Activated naive CD4-positive, alpha-beta T cell treated with anti-CD3 and anti-CD28 coated beads, Interleukin-2, amount 10 ng/mL, durations not matched to agents 7 days and 5 days (primary cell): ENCODE measurements at places on chromosomes 2 and 18.

DNA sequence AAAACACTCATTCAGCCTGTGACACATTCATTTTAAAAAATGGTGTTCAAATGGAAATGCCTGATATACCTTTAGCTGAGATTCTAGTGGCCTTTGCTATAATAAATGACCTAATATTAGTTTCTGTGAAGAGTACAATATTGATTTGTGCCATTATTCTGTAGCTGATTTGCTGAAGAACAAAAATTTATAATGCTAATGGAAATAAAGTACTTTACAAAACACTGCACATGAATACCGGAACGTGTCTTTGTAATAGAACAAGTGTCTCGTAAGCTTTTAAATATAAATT, 138.7 kb downstream of the WDR7 start:
- DNase-seq, result no peak

GRCh38 chr18:48222118-48222517, 187.1 kb downstream of the ZBTB7C start:
- DNase-seq, result peak; percentile 58

- DNase-seq, result no peak
Observed at GRCh38 chr2:71853858-71854257, 293.8 kb downstream of the CYP26B1 start.

DNA sequence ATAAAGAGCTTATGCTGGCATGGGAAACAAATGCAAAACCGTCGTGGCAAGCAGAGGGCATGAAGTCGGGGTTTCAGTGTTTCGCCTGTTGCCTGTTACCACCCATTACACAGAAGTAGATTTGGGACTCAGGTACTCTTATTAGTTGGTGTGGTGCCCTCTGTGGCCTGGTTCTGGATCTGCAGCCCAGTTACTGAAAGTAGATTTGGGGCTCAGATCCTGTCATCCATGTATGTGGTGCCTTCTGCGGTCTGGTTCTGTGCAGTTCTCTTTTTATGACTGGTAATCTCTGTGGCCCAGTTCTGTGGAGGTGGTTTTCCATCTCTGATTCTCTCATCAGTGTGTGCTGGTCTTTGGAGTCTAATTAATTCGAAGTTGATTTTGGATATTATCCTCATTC, 45.2 kb downstream of the ADNP2 start:
- peak; percentile 64 for DNase-seq

- DNase-seq, result no peak
Observed at GRCh38 chr2:190701586-190701985, 52.7 kb downstream of the NAB1 start.

DNA sequence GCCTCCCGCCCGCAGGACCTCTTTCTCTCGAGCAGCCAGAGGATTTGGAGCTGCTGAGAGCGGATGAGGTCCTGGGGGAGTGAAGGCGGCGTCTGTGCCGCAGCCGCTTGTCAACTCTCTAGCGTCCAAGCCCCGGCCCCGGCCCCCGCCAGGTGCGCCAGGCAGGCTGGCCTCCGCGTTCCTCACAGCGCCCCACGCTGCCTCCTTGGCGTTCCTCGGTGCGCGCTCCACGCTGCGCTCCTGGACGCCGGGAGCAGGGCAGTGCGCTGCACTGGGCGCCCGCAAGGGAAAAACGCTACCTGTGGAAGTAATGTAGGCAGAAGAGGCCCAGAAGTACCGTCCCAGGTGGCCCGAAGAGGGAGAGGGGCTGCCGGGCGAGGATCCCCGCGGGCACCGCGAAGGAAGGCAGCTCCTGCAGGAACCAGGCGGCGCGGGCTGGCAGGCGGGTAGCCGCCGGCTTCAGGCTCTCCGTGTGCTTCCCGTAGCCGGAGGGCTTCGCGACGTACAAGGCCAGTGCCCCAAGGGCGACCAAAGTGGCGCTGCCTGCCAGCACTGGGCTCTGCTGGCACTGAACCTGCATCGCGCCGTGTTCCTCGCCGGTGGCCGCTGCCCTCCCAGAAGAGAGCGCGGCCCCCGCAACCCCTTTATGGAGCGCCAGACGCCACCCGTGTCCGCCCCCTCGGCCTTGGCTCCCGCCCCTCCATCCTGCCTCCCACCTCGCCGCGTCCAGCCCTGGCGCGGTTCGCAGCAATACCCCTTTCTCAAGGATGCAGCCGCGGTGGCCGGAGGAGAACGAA, at the start of gene SRD5A2:
TSS of gene SRD5A2 (minus strand) at position 618 of the 797 bp plus-strand sequence. CDS start at position 580, 38 bp downstream.
- no peak for DNase-seq

DNA sequence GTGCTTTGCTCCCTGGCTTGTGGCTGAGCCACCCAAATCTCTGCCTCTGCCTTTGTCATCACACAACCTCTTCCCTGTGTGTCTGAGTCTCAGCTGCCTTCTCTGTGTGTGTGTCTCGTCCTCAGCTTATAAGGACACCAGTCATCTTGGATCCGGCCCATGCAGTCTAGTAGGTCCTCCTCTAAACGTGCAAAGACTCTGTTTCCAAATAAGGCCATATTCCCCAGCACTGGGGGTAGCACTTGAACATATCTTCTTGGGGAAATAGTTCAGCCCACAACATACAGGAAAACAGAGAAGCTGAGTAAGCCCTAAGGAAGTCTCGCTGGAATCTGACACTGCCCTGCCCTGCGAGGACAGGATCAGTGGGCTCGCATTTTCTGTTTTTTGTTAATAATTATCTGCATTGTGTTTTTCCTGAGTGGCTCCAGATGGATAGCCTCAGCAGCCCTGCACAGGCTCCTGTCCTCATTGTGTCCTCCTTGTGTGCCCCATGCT, 42.1 kb downstream of the MTCL1 start:
- DNase-seq, result no peak

- no peak for DNase-seq
Observed at GRCh38 chr2:45626387-45627221, 15.5 kb upstream of the SRBD1 start.

DNA sequence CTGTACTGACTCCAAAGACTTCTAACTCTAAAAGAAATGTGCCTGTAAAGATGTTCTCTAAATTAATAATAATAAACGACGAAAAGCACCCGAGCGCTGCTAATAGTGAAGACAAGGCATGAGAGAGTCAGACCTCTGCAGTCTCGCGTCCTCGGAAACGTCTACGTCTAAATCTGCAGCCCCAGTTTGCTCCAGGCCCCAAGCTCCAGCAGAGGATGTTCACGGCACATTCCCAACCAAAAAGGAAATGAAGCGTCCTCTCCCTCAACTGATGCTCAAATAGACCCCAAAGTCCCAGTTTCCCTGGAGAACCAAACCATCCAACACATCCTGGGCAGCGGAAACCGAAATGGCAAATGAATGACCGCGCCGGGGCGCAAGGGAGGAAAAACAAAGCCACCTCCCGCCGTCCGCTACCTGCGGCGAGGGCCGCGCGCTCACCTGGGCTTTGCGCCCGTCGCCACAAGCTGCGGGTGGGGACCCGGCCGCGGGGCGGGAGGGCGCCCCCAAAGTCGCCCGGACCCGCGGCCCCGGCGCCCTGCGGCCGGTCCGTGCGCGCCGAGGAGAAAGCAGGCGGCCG, 47.1 kb upstream of the CCDC150 start:
- DNase-seq, result no peak

- DNase-seq, result no peak
Observed at GRCh38 chr2:174575124-174575776, 22.4 kb downstream of the WIPF1 start.

DNA sequence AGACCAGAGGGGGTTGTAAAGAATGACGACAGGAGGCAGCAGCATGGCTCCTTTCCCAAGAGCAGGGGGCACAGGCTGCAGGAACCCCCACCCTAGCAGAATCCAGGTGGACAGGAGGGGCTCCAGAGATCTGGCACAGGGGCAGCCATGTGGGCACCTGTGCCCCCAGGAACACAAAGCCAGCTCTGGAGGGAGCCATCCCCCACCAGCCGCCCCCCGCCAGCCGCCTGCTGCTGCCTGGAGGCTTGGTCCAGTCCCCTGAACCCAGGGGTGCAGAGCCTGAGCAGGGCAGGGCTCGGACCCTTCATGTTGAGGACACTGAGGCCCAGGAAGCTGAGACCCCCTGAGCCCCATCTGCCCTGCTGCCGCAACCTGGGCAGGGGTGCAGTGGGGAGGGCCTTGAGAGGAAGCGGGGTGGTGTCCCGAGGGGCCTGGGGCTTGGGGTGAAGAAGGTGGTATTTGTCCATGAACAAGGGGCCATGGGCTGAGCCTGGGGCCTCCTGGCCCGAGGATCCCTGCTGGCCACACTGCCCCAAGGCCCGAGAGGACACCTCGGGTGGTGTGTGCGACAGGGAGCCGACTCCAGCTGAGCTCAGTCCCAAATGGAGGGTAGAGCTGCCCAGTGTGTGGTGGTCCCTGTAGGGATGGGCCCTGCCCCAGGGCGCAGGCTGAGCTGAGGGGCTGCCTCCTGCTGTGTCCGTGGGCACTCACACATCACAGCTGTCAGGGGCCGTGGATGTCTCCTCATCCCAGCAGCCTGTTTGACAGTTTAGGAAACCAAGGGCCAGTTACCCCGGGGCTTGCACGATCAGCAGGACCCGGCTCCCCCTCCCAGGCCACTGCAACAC, 39.8 kb upstream of the SNED1 start:
- no peak for DNase-seq

DNA sequence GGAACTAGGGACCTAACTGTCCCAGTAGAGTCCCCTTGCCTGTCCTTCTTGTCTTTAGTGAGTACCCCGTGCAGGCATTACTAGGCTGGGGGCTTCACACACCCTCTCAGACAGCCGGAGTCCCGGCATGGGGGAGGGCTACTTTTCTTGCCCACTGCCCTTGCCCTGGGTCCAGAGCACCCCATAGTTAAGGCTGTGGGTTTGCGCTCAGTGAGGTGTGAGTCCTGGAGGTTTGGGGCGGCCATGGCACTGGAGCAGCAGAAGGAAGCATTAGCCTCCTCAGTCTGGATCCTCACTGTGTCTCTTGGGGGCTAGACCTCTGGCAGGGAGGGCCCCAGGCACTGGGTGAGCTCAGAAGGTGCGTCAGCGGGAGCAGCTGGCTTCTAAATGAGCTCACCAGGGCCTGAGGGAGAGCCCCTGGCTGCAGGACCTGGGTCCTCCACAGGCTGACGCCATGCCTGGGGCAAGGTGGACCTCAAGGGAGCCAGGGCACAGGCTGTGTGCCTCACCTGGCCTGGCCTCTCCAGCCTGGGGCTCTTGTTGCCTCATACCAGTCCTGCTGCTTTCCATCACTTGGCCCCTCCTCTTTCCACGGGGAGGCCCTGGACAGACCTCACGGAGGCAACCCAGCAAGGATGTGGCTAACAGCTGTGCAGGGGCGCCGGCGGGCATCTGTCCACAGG, 27.4 kb downstream of the HS6ST1 start:
- no peak for DNase-seq

- no peak for DNase-seq
Observed at GRCh38 chr2:198712485-198712884, 745.3 kb downstream of the SATB2 start.

DNA sequence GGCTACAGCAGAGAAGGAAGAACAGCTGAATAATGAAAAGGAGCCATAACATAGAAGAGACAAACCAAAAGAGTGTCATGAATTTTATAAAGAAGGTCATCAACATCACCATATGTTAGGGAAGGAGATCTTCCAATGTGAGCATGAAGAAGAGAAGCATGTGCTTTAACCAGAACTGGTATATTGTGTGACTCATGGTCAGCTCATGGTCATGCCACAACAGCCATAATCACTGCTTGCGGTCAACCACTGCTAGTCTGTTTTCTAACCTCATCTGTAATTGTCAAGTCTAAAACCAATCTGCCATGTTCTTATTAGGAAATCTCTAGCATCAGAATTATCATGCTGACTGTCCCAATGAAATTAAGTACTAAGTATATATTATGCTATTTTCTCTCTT, 204.1 kb upstream of the VRK2 start:
- no peak for DNase-seq

GRCh38 chr2:126804347-126804746, 94.3 kb upstream of the TEX51 start:
- DNase-seq, result no peak

DNA sequence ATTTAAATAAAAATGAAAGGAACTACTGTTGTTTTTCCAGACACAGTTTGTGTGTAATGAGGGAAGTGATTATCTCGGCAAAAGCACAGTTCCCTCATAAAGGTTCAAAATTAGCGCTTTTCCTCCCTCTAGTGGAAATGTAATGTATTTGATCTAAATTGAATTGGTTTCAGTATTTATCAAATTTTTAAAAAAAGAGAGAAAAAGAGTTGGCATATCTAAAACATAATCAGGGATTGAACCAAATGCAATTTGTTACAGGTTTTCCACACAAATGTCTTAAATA, 37.5 kb downstream of the CMPK2 start:
- DNase-seq, result no peak

GRCh38 chr18:3593381-3593903, 143.5 kb downstream of the TGIF1 start:
- DNase-seq, result peak; percentile 33

- DNase-seq, result no peak
Observed at GRCh38 chr2:96797066-96797625, 18.9 kb upstream of the CNNM3 start.

DNA sequence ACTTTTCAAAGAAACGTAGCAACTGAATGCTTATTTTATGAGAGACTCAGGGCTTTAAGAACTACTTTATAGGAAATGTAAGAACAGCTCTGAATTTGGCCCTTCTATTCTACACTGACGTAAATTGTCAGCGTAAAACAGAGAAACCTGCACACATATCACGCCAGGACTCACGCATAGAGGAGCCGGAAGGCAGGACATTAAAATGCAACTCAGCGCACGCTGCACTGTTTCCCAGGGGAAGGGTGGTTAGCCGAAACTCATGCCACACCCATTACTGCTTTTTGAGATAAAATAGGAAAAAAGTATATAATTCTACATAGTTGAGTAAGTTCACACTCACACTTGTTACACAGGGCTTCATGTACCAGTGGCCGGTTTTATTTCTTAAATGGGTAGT, 7.4 kb downstream of the TUBB6 start:
- no peak for DNase-seq

- no peak for DNase-seq
Observed at GRCh38 chr2:234705108-234705507, 208.2 kb upstream of the ARL4C start.

GRCh38 chr2:234550511-234551107, 53.7 kb upstream of the ARL4C start:
- peak; percentile 68 for DNase-seq

GRCh38 chr2:100781009-100781325, 39.0 kb upstream of the NPAS2 start:
- no peak for DNase-seq

- no peak for DNase-seq
Observed at GRCh38 chr2:70123051-70123828, 36.0 kb downstream of the PCBP1 start.

DNA sequence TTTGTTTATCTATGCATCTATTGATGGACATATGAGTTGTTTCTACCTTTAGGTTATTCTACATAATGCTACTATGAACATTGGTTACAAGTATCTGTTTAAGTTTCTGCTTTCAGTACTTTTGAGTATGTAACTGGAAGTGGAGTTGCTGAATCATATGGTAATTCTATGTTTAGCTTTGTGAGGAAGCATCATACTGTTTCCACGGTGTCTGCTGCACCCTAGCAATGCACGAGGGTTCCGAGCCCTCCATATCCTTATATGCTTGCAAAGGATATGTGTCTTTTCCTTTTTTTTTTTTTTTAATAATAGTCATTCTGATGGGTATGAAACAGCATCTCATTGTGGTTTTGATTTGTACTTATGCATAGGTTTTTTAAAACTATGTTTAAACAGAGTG, 83.7 kb downstream of the FMNL2 start:
- DNase-seq, result no peak

- DNase-seq, result no peak
Observed at GRCh38 chr2:144063602-144064001, 456.3 kb downstream of the ZEB2 start.
